Fibroblast of lung (primary cell): ENCODE measurements at places on chromosomes 7 and 10. TPM values are rescaled to one million over a fixed set of nuclear protein-coding genes. Genes with fewer than 3 reads are reported as not detected.

GRCh38 chr10:112390125-112390703, 16.3 kb downstream of the ACSL5 start:
- DNase-seq: no peak

- DNase-seq: no peak
These were observed 356.8 kb downstream of the CCSER2 start for GRCh38 chr10:84685047-84685660.

DNA sequence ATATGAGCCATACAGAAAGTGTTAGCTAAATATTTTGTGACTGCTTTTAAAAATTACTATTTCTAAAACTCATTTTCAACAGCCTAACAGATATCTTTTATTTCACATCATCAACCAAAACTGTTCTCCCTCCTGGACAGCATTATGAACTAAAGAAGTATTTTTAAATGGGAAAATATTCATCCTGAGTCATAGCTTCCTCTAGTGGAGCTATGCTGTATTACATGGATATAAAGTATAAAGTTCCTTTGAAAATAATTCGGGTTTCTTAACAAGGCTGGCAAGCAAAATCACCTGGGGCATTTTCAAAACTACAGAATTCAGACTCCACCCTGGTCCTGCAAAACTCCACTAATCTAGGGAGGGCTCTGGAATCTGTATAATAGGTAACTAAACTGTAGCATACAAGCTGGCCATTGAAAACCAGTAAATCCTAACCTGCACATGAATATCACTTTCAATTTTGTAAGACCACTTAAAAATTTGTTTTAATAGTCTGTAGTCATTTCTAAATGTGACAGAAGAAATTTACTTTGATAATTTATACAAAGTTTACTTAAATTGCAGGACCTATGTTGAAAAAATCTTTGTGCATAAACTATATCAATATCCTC, 53.5 kb downstream of the SCIN start:
- DNase-seq: peak; percentile 51

KEL gene
- polyA plus RNA-seq: 0.05 TPM in 1 of 2 replicates, not detected in the other
